ENCODE measurements at places on chromosomes 5 and 9.

GRCh38 chr9:123571240-123571639, 215.2 kb downstream of the CRB2 start:
- no peak for DNase-seq

- DNase-seq, result no peak
Measured at GRCh38 chr5:33696411-33696810, 195.4 kb downstream of the ADAMTS12 start.

DNA sequence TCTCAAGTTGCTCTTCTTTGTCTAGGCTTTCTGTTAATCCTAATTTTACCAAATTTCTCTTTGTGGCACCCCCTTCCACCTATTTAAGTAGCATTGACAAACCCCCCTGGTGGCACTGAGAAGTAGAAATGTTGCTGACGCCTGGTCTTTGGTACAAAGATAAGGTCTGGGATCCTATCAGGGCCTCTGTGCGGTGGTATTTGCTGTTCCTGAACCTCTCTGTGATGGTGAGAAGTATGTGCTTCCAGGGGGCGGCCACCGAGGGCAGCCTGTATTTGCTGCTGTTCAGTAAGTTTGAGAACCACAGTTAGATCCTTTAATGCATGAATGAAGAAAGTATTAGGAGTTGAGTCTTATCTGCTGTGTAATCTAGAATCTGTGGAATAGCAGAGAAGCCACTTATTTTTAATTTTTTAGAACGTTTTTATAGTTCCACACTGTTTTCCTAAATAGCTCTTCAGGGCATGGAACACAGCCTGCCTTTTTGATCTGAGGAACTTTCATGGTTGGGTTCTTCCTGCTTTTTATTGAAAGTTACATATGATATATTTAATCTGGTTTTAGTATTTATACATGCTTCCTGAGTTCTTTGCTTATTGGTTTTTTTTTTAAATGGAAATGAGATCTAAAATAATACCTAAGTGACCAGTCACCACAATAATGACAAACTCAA, 124.2 kb downstream of the TRIO start:
- DNase-seq, result no peak

DNA sequence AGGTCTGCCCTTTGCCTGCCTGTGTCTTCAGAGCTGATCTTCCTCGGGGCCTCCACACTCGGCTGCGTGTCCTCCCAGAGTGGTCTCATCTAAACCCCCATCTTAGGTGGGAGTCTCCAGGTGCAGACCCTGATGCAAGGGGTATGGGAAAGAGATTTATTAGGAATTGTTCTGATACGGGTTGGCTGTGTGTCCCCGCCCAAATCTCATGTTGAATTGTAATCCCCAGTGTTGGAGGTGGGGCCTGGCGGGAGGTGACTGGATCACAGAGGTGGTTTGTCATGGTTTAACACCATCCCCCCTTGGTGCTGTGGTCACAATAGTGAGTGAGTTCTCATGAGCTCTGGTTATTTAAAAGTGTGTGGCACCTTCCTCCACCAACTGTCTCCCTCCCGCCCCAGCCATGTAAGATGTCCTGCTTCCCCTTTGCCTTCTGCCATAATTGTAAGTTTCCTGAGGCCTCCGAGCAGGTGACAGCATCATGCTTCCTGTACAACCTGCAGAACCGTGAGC, 208.4 kb downstream of the AOPEP start:
- no peak for DNase-seq

GRCh38 chr5:17819783-17820182, 185.5 kb downstream of the TAF11L14 start:
- DNase-seq, result no peak

DNA sequence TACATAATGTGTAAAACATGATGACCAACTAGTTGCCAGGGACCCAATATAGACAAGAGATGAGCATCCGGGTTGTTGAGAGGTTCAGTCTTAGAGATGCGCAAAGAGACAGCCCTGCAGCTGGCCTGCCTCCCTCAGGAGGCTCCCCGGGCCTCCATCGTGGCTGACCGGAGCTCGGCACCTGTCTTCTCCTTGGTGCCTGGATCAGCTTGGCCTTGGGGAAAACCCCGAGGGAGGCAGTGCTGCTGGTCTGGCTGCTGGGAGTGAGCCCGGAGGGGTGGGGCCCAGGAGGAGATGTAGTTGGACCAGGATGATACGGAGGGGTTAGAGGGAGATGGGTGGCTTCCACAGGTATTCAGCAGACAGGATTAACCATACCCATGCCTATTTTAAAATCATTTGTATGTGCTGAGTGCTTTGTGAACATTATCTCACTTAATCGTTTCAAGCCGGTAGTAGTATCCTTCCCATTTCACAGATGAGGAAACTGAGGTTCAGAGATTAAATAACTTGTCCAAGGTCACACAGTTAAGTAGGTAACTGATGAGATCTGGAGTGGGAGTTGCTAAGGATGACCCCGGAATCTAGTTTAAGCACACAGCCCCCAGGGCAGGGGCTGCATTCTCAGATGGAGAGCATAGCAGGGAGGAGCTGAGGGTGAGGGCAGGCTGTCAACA, 173.8 kb downstream of the COL23A1 start:
- no peak for DNase-seq

DNA sequence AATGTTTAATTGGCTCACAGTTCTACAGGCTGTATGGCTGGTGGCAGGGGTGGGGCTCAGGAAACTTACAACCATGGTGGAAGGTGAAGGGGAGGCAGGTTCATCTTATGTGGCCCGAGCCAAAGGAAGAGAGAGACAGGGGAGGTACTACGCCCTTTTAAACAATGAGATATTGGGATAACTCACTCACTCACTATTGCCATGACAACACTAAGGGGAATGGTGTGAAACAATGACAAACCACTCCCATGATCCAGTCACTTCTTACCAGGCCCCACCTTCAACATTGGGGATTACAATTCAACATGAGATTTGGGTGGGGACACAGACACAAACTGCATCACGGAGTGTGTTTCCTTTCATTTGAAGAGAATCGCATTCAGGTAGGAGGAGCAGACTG, 220.9 kb downstream of the GADD45G start:
- no peak for DNase-seq

DNA sequence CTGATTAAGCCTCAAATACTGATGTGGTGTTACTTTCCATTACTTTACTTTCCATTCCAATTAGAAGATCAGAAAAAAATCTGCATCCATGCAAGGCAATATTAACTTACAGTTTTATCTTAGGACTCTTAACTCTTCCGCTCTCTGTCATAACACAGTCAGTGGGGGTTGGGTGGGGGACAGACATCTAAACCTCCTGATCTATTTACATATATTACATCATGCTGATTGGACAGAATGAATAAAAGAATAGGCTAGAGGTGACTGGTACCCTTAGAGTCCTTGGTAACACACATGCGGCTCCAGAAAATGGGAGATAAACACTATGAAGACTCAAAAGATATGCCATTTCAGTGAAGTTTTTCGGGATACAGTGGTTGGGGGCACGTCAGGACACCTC, 27.6 kb downstream of the RAPGEF6 start:
- no peak for DNase-seq

- no peak for DNase-seq
Measured at GRCh38 chr9:108983885-108984284, 29.4 kb downstream of the CTNNAL1 start.

- DNase-seq, result no peak
Measured at GRCh38 chr5:153654504-153655200, 164.2 kb downstream of the GRIA1 start.

GRCh38 chr5:138978080-138978479, 102.9 kb upstream of the LRRTM2 start:
- DNase-seq, result no peak

GRCh38 chr9:127075624-127076372, 46.6 kb downstream of the ANGPTL2 start:
- DNase-seq, result no peak

GRCh38 chr5:172616730-172617129, 24.3 kb upstream of the NEURL1B start:
- no peak for DNase-seq

- no peak for DNase-seq
Measured at GRCh38 chr5:146919304-146919703, 40.7 kb upstream of the PPP2R2B start.

DNA sequence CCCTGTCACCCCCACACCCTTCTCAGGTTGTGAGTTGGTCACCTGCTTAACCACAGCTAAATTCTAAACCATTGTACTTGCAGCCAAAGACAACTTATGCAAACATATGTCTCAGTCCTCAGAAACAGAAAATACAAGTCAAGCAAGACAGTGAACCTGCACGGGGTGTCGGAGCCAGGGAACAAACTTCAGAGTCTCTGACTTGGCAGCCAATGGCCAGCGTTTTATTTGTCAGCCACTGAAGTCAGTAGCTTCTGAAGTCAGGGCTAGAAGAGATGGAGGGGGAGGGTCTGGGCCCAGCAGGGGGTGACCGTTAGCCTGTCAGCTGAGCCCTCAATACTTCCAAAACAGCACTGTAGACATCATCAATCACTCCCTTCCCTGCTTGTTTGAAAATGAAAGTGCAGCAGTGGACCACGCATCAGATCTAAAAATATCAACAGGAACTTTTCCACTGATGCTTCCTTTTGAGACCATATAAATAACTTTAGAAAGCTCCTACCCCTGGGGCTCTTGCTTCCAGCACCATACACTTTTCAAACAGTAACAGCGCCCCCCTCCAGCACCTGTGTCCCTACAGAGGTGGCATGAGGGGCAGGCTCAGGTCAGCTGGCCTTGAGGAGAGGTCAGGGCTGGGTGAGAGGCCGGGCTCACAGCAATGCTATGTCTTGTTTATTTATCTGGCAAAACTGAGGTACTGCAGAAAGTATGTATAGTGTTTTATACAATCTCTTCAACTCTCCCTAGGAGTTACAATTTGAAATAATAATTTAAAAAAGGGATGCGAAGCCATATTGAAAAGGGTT, 142.5 kb downstream of the ACER2 start:
- DNase-seq, result no peak

DNA sequence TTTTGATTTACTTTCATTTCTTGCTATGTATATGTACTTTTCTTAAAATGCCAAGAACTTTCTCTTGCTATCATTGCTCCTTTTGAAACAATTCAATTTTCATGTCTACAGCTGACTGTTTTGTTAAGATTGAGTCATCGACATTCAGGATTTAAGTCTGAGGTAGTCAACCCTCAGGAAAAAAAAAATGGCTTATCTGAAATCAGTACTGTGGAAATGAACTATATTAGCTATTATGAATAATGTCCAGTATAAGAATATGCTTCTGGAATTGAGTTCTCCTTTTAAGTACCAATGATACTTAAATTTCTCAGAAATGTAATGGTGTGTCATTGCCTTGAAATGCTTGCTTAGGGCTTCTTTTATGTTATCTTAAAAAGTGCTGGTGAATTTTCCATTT, 37.9 kb downstream of the TNFAIP8 start:
- DNase-seq, result no peak

DNA sequence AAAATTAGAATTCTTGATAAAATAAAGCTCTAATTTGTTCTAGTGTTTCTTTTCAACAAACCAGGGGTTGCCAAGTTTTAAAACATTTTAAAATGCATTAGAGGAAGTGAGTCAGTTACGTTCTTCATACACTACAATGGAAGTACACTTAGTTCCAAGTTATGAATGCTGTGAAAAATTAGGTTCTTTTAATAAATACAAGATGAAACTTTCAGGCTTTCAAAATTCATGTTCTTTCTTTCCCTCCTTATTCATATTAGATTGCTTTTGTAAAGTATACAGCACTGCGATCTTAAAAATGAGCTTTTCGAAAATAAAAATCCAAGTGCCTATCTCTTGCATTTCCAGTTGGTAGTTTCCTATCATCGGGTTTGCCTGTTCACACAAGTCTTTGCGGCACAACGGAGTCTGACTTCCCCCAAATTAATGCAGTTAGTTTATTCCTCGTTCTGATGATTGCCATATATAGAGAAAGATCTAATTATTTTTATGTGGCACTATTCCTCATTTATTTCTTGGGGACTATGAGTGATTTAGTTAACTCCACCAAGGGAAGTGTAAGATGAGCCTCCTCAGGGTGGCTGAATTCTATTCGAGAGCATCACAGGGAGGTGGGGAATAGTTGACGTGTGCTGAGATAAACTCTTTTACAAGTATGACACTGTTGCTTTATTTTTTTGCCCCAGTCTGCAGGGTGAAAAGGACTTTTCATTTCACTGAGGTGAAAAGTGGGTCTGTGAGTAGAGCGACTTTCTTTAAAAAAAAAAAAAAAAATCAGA, 238.2 kb downstream of the CD180 start:
- DNase-seq, result no peak

DNA sequence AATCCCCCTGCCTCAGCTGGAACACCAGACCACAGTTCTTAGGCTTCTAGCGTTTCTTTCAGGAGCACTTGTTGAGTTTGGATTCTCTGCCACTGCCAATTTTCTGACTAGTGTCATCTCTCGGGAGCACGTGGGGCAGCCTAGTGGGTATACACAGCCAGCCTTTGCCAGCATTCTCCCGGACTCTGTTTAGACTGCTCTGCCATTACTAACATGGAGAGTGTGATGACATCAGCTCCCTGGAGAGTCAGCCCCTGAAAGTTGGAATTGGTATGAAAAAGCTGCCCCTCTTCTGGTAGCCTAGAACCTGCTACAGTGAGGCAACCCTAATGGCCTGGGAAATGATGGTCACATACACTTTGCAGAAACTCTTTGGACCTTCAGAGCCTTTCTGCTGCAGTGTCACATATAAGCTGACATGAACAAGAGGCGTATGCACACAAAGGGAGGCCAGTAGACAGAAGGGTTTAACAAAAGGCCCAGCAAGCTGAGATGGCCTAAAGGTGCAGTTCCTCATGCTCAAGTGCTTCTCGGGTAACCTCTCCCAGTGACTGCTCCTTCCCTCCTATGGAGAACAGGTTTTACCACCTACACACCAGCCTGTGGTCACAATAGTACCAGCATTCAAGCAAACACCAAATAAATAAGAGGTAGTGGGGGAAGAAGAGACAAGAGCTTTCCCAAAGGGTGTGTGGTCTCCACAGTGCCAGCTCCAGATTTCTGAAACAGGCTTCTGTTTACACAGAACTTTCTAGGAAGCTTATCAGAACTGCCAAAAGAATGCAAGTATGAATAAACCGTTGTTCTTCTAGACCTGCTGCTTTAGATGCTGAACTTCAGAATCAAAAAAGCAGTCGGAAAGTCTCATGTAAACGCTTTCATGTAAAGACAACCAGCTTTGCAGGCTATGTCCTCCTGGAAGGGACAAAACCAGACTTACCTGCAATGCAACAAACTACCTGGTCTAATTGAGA, 16.5 kb downstream of the SPACA9 start:
- DNase-seq, result no peak

GRCh38 chr5:116229131-116229689, 144.4 kb downstream of the COMMD10 start:
- no peak for DNase-seq

GRCh38 chr5:72427488-72428437, 79.4 kb downstream of the ZNF366 start:
- no peak for DNase-seq

- DNase-seq, result no peak
Measured at GRCh38 chr5:53087621-53088121, 21.9 kb downstream of the MOCS2 start.

- no peak for DNase-seq
Measured at GRCh38 chr5:425714-426113, 17.3 kb upstream of the EXOC3 start.

DNA sequence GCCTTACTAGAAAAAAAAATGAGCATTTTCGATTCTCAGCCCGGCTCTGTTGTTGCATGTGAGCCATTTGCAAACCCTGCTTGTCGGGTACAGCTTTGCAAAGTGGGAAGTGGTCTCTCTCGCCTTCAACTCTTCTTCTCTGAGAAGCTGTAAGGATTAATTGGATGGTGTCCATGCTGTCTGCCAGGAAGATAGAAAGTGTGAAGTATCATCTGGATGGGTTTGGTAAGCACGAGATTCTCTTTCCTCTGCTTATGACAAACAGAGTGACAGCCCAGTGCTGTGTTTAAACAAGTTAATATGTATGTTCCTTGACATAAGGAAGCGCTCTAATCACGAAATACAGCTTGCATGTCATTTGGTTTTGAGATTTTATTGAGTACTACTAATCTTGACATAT, 109.1 kb upstream of the SPATA31D4 start:
- no peak for DNase-seq
